ENCODE measurements at places on chromosomes 13 and 19. TPM values are rescaled to one million over a fixed set of nuclear protein-coding genes. Genes with fewer than 3 reads are reported as not detected.

B3GNT8 gene
- 3.3 TPM for polyA plus RNA-seq

POGLUT2 gene
- 63.6 TPM for polyA plus RNA-seq

CD37 gene
- polyA plus RNA-seq: 34.1 TPM

DNA sequence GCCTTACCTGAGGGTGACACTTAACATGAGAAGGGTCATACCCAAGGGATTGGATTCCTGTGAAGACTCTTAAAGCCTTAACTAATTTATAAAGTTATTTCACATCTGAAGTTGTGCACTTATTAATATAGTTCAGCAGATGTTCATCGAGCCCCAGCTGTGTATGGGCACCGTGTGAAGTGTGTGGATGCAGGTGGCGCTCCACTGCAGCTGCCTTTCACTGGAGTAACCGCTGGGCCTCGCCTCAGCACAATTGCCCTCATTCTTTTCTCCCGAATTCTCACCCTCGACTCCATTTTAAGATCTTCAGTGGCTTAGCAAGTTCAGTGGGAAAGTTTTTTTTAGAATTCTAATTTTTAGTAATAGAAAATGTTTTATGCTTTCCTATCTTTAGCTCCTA lies 66.2 kb downstream of the DPY19L3 start:
- DNase-seq: no peak

DNA sequence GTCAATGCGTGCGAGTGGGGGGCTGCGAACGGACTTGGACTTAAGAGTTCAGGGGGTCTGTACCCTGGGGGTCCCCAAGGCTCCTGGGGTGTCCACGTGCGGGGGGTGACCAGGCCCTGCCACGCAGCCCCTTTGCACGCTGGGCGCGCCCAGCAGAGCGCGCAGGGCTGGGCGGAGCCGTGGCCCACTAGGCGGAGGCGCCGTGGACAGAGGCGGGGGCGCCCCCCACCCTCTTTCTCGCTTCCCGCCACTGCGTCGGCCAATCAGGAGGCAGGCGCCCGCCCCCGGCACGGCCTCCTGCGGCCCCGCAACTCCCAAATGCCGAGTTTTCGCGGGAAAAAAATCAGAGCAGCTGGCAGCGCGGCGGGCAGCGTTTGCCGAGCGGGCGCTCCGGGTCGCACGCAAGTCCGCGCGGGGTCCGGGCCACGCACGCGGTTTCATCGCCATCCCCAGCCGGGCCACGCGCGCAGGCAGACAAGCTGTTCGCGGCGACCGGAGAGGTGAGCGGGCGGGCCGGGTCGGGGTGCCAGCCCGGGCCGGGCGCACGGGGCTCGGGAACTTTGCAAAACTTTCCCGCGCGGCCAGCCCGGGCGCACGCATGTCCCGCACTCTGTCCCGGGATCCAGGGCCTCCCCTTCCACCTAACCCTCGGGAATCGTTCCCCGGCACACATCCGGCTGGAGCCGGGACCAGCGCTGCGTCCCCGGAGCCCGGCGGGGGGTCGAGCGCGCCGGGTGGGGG lies at the start of gene UHRF1:
TSS of gene UHRF1 (plus strand) at position 346 of the 741 bp plus-strand sequence. CDS start 1,385 bp downstream, outside the sequence.
- no peak for DNase-seq
